ENCODE measurements at places on chromosomes 3 and 15.

DNA sequence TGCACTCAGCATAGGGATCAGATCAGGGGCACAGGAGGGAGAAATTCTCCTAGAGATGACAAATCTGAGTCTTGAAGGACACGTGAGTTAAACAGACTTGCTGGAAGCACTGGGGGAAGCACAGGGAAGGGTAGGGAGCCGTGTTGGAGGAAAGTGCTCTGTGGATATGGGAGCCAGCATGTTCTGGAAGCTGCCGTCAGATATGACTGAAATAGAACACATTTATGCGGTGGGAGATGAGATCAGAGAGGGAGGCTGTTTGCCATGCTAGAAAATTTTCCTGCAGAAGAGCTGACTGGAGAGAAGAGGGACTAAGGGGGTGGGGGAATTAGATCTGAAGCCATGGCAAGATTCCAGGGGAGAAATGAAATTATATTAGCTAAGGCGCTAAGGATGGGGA lies 1.8 kb downstream of the TAMM41 start:
- DNase-seq = no peak

DNA sequence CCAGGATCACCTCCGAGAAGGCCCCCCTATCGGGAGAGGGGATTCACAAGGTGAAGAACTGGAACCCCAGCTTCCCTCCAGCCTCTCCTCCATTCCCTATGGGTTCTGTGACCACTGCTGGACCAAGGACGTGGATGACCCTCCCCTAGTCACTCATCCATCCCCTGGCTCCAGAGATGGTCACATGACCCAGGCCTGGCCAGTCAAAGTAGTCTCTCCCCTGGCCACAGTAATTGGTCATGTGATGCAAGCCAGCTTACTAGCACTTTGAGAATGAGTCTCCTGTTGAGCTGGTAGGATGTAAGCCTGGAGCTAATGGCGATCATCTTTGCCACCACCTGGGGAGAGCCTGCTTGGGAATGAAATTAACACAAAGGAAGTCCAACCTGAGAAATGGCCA lies 3.9 kb downstream of the CAMK1 start:
- DNase-seq = no peak

DNA sequence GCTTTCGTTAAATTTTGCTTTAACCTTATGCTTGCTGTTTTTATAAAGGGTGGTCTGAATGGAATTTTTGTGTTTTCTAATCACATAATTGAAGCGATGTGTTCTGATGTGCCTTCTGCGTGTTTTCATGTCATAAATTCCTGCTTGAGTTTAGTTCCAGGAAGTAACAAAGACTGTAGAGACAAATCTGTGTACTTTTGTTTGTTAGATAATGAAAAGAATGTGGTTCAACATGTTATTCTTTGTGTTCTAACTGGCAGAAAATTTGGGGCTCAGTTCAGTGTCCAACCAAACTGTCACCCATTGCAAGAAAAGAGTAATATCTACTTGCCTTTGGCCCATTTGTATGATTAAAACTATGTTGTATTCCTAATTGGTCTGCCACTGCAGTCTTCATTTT lies 324.0 kb downstream of the DIPK2A start:
- DNase-seq = no peak

- no peak for DNase-seq
These were observed 384.0 kb upstream of the TGFBR2 start for GRCh38 chr3:30222441-30222840.

GRCh38 chr3:178146406-178146831 lies 389.8 kb upstream of the KCNMB2 start:
- DNase-seq = no peak

DNA sequence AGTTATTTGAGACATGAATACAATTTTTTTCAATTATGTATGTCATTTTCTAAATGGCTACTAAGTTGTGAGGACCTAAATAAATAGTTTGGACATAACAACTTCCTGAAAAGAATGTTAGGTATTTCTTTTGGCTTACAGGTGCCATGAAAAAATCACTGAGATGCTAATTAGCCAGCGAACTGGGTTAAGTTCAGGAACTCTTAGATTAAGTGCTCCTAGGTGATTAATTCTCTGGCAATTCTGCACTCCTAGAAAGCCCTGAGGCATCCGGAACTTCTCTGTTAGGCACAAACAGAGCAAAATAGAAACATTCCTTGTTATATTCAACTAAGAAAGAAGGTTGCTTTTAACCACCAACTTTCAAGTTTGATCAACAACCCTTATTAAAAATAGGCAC lies 192.3 kb downstream of the STAG1 start:
- no peak for DNase-seq

- no peak for DNase-seq
These were observed 241.4 kb downstream of the NFKBIZ start for GRCh38 chr3:102090721-102091045.

GRCh38 chr3:36991923-36992805 lies 767 bp downstream of the EPM2AIP1 start:
- no peak for DNase-seq

- no peak for DNase-seq
These were observed 37.1 kb upstream of the LIMD1 start for GRCh38 chr3:45557471-45557870.

DNA sequence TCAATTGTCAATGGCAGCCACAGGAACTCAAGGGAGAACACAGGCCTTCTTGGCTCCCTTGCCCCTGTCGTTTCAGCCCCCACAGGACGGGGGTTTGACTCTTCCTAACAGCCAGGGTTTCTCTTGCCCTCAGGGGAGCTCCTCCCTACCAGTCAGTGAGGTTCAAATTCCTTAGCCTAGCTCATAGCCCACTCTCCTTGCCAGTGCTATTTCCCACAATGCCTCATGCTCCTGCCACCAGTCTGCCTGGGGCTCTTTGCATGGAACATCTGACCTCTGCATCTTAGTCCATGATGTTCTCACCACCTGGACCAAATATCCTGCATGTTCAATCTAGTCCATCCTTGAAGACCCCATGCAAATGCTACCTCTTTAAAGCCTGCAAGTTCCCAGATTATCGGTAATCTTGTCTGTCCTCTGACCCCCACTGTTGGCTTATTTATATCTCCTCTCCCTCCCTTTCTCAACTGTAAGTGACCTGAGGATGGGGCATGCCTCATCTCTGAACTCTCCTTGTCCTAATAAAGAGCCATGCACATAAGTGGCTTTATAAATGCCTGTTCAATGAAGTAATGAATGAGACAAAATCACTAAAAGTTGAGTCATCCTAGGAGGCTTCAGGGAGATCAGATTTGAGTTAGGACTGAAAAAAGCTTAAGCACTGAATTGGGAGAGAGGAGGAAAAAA lies 78.0 kb downstream of the MYO1E start:
- no peak for DNase-seq

GRCh38 chr15:101536166-101536874 lies 46.8 kb upstream of the PCSK6 start:
- DNase-seq = no peak

DNA sequence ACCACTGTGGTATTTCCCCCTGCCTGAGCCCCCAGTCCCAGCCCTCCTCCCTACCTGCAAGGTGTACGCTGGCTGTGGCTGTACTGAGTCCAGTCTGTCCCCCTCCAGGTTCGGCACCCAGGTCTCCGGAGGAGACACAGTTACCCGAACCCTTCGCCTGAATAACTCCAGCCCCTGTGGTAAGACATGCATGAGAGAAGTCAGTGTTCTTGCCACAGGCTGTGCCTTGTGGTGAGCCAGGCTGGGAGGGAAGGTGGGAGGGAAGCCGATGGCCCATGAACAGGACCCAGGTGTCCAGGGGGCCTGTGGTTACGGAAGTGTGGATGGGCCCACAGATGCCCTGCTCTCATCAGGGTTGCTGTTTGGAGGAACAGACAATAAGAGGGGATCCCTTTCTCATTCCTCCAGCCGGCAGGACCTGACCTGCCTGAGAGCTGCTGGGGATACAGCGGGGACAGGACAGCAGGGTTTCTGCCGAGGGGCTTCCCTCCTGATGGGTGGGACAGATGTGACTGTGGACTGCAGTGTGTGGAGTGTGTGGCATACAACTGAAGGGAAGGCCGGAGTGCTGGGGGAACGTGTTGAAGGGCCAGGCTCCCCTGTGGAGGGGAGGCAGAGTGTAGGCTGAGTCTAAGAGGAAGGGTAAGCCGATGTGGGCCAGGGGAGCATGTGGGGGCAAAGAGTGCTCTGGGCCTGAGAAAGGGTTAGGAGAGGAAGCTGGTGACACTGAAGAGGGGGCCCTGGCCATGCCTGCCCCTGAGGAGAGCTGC lies 21.9 kb downstream of the ACAA1 start:
- no peak for DNase-seq

DNA sequence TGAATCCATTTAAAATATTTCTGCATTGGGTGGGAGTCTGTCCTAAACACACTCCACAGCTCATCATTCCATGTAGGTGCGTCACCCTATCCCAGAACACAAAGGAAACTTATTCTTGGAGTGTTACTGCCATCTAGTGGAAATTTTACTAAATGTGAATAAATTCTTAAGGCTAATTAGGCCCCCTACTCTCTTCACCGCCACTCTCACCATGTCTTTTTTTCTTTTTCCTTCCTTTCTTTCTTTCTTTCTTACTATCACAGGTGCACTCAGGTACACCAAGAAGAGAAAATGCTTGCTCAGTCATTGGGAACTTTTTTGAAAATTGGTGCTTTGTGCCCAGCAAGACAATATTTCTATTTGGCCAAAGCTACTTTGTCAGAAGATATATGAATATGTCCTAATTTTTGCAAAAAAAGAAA lies 26.4 kb upstream of the ATP8B4 start:
- DNase-seq = no peak

- DNase-seq = no peak
These were observed 208.6 kb upstream of the TOPAZ1 start for GRCh38 chr3:44033123-44033522.

DNA sequence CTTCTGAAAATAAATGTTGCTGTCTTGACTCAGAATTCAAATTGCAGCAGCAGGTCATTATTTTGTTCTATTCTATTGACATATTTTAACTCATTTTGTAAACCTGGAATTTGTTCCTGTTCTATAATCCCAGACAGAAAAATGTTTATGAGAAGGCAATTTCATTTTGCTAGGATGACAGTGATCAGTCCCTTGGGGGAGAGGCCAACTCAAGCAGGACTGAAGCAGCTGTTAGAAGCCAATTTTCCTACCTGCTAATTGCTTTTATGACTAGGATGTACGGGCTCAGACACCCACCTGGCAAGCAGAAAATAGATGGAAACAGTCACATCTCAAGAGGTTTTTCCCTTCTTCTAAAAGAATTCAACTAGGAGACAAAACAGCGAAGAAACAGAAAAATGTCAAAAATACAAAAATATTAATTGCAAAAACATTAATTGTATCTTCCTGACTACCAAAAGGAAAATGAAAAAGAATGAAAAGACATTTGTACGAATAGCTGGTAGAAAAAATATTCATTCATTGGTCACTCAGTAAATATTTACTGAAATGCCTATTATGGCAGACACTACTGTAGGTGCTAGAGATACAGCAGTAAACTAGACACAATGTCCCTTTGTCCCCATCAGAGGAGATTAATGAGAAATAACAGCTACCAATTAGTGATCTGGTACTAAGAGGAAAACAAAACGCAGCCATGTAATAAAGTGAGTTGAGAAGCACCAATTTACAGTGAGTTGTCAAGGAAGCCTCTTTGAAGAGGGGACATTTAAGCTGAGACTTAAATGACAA lies 73.5 kb downstream of the PEAK1 start:
- DNase-seq = no peak

DNA sequence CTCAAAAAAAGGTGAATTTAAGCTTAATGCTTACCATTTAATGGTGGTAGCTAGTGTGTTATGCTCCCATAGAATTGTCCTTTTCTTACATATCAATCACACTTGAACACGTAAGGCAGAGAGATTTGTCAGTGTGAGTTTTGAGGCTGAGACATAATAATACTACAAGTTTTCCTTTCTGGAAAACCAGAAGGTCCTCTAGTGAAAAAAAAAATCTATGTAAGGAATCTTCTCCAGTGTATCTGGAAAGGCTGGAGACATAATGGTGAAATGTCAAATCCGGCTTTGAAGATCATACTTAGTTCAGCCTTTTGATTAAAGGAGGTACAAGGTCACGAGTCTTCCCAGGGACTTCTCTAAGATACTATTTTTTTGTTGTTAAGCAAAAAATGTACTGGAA lies 3.4 kb downstream of the TSC22D2 start:
- no peak for DNase-seq

- DNase-seq = no peak
These were observed 75.6 kb upstream of the ADPGK start for GRCh38 chr15:72859017-72859756.

DNA sequence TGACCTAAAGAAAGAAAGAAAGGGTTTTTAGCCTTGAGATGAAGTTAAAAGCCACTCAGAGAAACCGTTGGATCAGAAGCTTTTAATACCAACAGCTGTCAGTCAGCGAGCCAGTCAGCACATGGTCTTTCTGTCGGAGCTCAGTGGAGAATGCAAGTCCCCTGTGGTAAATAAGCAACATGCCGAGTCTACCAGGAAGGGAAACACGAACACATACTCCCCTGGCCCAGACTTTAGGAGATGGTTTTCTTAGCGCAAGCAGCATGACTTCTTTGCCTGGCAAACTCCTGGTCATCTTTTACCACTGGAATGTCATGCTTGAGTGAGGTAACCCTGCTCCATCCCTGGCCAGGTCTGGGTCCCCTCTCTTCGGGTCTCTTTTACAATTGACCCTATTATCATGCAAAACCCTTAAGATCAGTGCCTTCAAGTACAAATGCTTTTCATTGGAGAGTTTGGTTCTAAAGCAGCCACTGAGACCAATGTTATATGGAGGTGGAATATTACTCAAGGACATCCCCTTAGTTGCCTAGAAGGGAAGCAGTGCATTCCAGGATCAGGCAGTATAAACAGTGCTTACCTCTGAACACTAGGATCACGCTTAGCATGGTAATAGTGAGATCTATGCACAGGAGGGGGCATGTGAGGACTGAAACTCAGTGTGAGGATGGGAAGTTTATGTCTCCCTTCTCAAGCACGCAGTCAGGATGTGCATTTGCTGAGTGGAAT lies 28.2 kb downstream of the SLCO3A1 start:
- no peak for DNase-seq

DNA sequence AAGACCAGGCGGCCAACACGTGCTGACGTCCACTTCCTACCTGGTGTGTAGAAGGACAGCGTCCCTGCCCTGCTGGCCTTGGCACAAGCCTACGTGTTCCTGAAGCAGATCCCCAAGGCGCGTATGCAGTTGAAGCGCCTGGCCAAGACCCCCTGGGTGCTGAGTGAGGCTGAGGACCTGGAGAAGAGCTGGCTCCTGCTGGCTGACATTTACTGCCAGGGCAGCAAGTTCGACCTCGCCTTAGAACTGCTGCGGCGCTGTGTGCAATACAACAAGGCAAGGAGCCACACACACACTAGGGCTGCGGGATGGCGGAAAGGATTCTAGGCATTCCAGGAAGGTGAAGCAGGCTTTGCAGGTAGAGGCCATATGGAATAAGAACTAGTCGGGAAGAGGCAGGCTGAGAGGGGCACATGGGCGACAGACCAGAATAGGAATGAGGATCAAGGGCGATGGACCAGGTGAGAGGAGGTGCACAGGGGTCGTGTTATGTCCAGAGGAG lies 15.9 kb downstream of the CSRNP1 start:
- DNase-seq = no peak

GRCh38 chr15:66566963-66567531 lies 1.2 kb upstream of the LCTL start:
- DNase-seq = peak; percentile 30

All from activated T-cell treated with anti-CD3 and anti-CD28 coated beads for 1 hour (primary cell).